ENCODE measurements at places on chromosomes 1 and 21.

- DNase-seq: no peak
These were observed 141.9 kb downstream of the TSEN15 start for GRCh38 chr1:184193451-184193850.

DNA sequence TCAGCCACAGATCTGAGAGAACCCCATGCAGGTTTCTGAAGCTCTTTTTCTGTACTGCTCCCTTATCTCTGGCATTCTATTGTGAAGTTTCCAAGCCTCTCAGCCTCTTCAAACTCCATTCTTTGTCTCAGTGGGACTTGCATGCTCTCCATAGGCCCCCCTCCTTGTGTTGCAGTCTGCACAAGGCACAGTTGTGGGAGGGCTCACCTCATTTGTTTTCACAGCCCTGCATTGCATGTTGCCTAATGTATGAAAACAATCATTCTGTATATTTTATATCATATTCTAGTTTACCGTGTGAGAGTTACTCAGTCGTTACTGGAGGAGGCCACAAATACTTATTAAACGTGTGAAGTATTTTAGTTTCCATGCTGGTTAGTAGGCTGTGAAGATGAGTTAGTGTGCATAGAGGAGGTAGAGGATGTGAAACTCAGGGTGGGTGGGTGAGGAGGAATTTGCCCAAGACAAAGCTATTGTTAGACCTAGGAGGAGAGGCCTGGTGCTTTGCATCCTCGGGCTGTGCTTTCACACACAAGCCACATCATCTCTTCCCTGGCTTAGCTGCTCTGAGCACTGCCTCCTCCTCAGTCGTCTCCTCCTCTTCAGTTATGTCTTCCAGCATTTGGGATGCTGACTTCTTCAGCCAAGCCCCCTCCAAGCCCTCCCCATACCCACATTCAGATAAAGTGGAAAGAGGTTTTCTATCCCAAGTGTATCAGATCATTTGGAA lies 7.8 kb upstream of the CHI3L2 start:
- DNase-seq: no peak

GRCh38 chr1:247417831-247418230 lies 1.9 kb downstream of the NLRP3 start:
- DNase-seq: no peak

DNA sequence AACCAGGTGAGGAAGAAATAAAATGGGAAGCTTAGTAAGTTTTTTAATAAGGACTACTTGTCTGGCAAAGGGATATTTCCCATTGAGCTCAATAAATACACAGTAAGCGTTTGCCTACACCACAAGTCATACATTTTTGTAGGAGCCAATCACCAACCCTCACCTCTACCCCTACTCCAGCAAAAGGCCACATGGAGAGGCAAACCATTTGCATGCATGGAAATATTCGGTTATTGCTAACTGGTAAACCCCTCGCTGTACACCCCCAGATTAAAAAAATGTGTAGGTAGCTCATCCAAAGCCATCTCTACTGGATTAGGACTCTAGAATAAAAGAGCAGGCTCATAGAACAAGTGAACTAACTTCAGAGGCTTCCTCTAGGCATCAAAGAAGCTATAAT lies 21.1 kb downstream of the PDPN start:
- no peak for DNase-seq
